ENCODE measurements at places on chromosomes 1 and 21.

GRCh38 chr1:206449565-206449964, 20.7 kb upstream of the IKBKE start:
- no peak for DNase-seq

GRCh38 chr1:29500651-29501050, 264.3 kb downstream of the PTPRU start:
- no peak for DNase-seq

- no peak for DNase-seq
Measured at GRCh38 chr1:182169203-182169602, 107.7 kb upstream of the ZNF648 start.

- DNase-seq, result no peak
Measured at GRCh38 chr1:85707267-85707989, 805 bp downstream of the ZNHIT6 start.

DNA sequence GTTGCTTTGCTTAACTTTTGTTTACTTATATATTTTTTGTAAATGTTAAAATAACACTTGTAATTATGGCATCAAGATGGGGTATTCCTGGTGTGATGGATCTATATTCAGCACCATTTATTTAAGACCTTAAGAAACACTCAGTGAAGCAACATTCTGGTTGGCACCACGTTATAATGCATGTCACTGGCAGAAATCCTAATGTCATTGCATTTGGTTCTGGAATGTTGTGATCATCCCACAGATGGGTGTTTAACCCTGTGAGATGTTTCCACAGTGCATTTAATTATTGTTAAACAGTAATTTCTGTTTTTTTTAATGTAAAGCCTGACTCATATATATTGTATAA, 116.5 kb downstream of the NOS1AP start:
- DNase-seq, result no peak

- no peak for DNase-seq
Measured at GRCh38 chr21:45071874-45072737, 2.3 kb upstream of the ADARB1 start.

DNA sequence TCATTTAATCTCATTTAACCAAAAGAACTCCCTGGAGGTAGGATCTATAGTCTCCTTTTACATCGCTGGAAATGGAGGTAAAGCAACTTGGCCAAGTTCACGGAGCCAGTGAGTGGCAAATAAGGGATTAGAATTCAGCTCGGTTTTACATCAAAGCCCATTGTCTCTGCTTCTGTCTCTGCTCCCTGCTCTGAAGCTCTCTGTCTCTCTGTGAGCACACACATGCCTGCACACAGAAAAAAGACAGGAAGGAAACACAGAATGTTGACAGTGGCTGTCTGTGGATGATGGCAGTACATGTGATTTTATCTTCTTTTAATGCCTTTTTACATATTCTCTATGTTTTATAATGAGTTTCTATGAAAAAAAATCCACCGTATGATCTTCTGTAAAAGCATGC, 8.9 kb upstream of the DHRS3 start:
- no peak for DNase-seq

DNA sequence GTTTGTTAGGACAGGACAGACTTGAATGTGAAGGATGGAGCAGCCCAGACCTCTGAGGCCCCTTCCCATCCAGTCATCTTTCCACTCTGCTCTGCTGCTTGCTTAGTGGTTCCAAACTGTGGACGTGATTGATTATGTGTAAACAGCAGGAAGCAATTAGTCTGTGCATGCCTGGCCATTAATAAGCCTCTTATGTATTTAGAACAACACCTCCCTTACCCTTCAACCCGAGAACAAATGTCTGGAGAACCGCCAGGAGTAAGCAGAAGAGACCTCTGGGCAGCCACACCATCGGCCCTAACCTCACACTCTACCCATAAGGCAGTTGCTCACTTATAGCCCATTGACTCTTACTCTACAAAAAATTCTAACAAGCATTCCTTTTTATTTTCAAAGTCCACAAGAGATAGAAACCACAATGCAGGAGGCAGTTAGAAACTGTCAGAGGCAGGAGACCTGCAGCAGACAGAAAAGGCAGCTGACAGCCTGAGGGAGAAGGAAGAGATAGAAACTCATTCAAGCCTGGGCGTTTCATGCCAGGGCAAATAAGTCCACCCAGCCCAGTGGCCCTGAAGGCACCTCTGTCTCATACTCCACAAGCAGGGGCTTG, 5.8 kb upstream of the EPHA8 start:
- DNase-seq, result no peak

DNA sequence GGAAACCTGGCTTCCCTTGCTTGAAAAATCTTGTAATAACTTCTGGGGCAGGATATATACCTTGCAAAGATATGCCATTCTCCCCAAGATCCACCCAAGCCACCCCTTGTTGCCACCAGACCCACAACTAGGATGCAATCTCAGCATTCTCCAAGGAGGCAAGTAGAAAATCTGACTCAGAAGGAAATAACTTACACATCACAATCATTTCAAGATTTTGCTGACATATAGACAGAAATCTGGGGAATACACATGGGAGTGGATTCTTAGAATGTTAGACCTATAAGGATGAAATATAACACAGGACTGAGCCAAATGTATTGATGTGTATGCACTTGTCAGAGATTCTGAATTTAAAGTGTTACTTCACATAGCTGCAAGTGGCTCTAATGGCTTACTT, 14.8 kb upstream of the ZDHHC18 start:
- no peak for DNase-seq

GRCh38 chr21:42840411-42841155, 38.8 kb downstream of the WDR4 start:
- no peak for DNase-seq

- DNase-seq, result no peak
Measured at GRCh38 chr1:236159704-236160539, 17.6 kb downstream of the GPR137B start.

Measured in stimulated activated CD8-positive, alpha-beta memory T cell treated with anti-CD3 and anti-CD28 coated beads, Interleukin-15, amount 100 ng/mL, for 1 hour (primary cell).